ENCODE measurements at places on chromosomes 16 and 17.

GRCh38 chr16:88905563-88905962, 39.1 kb upstream of the PABPN1L start:
- peak; percentile 58 for DNase-seq

DNA sequence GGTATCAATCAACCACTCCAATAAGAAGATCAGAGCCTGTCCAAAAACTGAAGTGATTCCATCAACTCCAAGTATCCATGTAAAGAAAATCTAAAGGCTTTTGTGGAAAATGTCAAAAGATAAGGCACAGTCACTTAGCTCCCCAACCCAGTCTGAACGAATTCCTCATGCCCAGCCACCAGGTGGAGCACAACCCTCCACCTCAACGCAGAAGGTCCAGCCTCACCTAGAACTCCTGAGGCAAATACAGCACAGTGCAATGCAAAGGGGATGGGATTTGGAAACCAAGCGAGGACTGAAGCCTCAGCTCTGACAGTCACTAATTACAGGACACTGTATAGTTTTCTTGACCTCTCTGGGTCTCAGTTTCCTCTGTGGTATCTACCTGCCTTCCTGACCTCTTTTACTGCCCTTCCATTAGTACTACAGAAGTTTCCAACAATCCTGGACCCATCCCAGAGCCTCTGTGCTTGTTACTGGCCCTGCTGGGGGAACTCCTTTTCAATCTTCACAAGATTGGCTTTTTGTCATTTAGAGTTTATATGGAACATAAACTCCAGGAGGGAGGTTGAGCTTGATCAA, 2.0 kb downstream of the NCBP3 start:
- DNase-seq, result no peak

- no peak for DNase-seq
Measured at GRCh38 chr16:81939164-81940056, 71.9 kb downstream of the SDR42E1 start.

DNA sequence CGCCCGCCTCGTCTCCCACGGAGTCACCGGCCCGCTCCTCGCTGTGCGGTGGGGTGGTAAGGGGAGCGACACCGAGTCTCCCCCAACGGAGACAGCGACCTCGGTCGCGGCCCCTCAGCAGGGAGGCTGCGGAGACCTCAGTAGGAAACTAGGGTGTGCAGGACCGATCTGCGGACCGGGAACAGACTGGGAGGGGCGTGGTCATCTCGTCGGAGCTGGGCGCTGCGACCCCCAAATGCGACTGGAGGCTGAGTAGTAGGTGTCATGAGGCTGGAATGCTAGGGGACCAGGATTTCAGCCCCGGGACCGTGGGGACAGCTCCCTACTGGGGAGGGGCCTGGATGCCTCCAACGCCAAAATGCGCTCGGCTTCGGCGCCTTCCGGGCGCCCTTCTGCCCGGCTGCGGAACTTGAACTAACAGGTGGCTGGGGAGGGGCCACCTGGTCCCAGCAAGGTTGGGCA, 1.3 kb downstream of the CACNG4 start:
- no peak for DNase-seq

DNA sequence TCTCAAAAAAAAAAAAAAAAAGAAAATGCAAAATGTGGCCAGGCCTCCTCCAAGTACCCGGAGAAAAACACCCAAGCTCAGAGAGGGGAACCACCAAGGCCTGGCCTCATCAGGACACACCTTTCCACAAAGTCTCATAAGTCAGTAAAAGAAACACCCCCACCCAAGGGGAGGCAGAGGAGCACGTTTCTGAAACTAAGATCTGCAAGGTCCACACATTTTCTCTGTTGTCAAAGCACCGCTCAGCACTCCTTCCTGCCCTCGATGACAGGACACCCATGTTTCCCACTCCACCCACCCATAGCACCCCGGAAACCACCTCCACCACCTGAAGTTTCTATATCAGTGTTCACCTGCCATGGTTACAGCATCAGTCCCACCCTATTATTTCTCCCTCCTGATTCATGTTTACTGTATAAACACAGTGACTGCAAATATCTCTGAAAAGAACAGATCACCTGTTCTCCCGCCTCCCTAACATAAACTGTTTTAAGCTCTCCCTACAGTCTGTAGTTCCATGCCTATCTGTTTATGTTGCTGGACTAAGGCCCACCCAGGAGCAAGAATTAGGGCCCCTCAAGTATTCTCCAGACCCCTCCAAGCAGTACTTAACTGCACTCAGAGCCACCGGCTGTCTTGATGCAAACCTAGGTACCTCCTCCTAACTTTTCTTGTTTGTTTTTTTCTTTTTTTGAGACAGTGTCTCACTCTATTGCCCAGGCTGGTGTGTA, 2.0 kb downstream of the CORO7 start:
- DNase-seq, result no peak

DNA sequence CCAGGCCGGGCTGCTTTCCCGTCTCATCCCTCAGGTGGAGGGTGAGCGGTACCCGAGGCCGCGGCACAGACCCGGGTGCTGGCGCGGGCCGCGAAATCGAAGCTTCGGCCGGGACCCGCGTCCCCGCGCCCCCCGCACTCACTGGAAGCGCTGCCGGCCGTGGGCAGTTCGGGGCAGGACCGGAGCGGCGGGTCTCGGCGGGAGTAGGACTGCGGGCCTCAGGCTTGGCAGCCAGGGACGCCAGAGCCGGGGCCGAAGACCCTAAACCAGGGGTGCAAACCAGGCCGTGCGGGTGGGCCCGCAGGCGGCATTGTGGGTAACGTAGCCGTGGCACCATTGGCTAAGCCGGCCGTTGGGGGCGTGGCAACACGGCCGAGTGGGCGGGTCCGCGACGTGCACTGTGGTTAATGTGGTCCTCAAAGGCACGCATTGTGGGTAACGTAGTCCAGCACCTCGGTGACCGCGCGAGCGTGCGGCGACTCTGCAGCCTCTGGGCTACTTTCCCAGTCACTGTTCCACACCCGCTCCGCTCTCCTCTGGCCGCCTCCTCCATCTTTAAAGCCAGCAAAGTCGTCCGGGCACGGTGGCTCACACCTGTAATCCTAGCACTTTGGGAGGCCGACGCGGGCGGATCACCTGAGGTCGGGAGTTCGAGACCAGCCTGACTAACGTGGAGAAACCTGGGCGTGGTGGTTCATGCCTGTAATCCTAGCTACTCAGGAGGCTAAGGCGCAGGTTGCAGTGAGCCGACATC, at the start of gene ZNF500:
Gene ZNF500 (minus strand): TSS at position 288 of the 754 bp plus-strand sequence. CDS start 1,184 bp downstream, outside the sequence.
- peak; percentile 93 for DNase-seq

DNA sequence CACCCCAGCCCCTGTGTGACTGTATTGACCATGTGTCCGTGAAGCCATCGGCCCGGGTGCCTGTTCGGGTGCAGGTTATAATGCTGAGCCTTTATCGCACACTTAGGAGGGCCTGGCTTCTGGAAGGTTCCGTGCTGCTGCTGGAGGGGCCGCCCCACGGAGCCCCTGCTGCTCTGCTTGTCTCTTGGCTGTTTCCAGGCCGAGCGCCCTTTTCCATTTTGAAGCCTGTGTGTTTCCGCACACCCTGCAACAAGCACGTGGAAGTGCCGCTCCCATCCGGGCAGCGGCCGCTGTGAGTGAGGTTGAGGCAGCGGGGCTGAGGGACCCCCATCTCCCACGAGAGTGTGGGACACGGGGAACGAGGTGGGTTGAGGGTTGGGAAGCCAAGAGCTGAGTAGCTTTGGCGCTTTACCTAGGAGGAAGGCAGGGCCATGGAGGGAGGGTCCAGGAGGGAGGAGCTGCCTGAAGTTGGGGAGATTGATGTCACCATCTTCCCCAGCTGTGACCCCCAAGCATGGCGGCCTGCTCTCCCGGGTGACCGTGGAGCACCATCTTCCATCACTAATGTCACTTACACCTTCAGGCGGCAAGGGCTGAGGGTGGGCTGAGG, 200.1 kb upstream of the GSE1 start:
- no peak for DNase-seq

DNA sequence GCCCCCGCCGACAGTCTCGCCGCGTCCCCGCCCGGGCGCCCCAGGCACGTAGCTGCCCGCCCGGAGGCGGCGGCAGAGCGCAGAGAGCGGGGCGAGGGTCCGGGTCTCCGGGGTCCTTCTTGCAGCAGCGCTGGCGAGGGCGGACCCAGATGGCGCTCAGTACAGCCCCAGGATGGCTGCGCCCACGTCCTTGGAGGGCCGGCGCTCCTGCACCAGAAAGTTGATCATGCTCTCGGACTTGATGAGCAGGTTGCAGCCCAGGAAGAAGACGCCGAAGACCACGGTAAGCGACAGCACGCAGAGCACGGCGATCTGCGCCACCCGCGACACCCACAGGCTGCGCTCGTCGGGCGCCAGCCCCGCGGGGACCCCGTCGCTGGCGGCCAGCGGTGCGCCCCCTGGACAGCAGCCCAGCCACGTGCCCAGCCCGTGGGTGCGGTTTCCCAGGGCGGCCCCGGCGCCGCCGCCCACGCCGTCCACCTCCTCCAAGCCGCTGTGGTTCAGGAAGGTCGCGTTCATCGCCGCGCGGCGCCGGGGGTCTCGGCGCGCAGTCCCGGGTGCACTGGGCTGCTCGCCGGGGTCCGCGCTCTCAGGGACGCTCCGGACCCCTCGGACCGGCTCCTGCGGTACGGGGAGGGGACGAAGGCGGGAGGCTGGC, 435 bp downstream of the RPRML start:
- DNase-seq, result peak; percentile 55

GRCh38 chr17:15663176-15663575, 20.9 kb downstream of the TRIM16 start:
- DNase-seq, result no peak

DNA sequence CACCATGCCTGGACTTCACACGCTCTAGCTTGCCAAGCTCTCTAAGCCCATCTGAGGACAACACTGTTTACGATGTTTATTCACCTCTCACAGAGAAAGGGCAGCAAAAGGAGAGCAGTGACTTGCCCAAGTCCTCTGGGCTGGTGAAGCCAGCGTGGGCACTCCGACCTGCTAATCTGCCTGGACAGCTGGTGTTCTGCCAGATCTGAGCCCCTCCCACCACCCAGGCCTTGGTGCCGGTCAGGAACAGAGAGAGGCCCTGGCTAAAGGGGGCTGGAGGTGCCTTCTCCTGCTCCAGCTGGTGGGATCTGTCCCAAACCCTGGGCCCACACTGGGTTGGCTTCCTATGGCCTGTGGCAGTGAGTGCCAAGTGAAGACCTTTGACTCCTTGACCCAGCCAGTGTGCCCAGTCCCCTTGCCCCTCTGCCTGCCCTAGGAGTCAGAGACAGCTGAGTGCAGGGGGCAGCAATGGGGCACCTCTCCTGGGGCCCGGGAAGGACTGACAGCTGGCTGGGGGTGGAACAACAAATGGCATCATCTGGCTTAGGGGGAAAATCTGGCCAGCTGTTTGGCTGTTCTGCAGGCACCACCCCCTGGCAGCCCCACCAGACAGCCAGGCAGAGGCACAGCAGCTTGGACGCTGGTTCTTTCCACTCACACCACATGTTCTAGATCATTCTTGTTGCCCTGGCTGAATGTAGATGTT, 1.8 kb upstream of the SLC4A1 start:
- no peak for DNase-seq

DNA sequence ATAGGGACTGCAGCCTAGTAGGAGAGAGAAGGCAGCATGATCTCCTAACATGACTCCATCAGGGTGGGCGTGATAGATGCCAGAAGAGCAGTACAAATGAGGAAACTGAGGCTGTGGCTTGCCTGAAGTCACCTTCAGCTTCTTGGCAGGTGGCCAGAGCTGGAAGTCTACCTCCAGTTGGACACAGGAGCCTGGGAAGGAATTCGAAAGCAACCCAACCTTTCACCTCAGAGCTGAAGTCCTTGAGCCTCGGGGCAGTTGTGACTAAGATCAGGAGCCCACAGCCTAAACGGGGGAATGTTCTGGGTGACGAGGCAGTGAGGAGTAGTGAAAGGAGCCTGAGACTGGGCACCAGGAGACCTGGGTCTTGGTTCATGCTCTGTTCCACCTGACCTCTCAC, 9.4 kb upstream of the SLC52A1 start:
- DNase-seq, result no peak

DNA sequence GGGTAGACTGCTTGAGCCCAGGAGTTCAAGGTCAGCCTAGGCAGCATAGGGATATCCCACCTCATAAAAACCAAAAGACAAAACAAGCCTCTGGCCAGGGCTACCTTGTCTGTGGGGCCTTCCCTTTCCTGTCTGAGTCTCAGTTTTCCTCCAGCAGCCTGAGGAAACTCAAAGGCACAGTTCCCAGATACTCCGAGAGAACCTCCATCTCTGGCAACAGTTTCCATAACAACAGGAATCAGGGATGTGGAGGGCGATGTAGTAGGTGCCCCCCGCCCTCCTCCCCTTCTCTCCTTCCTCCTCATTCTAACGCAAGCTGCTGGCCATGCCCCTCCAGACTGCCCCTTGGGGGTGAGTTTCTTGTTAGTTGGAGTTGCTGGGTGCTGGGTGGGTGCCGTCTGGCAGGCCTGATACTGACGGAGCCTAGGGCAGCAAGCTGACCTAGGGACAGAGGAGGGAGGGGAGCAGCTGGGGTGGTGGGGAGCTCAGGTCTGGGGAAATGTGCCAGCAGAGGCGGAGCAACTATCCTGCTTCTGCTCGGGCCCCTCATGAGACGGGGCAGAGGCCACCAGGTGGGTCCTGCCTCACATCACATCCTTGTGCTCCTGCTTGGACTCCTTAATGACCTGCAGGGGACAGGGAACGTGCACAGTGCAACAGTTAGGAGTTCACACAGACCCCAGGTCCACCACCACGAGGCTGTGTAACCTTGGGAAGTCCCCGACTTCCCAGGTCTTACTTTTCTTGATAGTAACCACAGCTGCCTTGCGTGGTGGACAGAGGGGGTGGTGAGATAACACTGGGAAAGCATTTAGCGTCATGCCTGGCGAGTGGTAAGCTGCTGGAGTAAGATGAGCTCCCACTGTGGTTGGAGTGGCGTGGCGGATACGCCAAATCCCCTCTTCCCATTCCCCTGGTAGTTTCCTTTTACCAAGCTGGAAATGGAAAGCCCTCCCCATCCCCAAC, 7.8 kb upstream of the EFTUD2 start:
- DNase-seq, result no peak

DNA sequence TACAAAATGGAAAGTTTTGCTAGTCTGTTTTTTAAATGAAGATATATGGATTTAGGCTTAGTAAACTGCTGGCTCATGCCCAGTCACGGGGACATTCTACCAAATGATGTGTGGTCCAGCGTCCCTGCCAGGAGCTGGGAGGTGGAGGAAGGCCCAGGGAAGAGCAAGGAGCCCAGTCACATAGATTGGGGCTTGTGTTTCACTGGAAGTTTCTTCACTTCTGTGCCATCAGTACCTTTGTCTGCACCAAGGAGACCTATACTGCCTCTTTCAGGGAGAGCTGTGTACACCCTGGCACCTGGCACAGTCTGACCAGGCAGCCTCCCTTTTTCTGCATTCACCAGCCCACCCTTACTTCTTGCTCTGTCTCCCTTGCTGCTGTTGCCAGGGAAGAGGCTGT, 32.6 kb upstream of the ERN1 start:
- no peak for DNase-seq

- DNase-seq, result no peak
Measured at GRCh38 chr16:81940781-81941560, 70.3 kb downstream of the SDR42E1 start.

DNA sequence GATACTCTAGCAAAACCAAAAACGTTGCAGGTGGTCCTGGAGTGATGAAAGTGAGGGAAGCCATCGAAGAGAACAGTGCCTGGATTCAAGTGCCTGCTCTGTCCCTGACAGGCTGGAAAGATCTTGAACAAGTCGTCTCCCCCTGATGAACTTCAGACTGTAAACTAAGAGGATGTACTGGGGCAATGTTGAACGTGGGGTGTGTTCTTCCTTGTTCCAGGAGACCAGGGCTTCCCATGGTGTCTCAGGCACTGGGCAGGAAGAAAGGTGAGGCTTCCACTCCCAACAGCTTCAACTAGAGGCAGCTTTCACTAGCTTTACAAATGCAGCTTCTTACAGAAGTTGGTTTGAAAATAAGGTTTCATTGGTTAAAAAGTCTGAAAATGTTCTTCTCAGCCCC, 21.4 kb upstream of the NF1 start:
- no peak for DNase-seq

GRCh38 chr16:27952811-27953210, 110.7 kb downstream of the GSG1L start:
- DNase-seq, result no peak
